ENCODE measurements at places on chromosomes 5 and 9.

DNA sequence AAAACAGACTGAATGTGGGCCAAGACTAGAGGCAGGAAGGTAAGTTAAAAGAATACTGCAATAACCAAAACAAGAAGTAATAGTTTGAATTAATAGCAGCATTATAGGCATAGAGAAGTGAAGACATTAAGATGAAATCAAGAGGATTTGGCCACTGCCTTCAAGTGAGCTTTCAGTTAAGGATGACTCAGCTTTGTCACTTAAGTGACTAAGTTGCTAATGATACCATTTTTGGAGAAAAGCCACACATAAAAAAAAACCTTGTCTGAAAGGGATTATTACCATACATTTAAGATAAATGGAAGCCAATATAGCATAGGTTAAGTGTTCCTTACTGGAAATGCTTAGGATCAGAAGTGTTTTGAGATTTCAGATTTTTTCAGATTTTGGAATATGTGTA, 57.0 kb downstream of the ECPAS start:
- DNase-seq = no peak

DNA sequence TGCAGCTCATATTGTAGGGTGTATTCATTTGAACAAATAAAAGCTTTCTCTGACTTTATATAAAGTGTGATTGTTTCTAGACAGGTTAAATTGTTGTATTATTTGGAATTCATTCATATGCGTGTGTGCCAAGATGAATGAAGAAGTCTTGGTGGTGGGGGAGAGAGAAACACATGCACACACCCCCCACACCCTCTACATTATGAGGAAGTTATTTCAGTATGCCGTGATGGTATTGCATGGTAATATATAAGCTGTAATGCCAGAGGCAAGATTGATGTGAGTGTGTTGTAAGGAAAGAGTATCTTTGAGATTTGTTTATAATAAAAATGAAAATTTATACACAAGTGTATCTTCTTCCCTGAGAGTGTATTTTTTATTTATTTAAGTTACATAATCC, 71.0 kb downstream of the IPO11 start:
- DNase-seq = no peak

GRCh38 chr5:78806544-78806943, 158.0 kb upstream of the LHFPL2 start:
- DNase-seq = no peak

GRCh38 chr5:33166522-33166921, 274.2 kb upstream of the TARS1 start:
- no peak for DNase-seq

DNA sequence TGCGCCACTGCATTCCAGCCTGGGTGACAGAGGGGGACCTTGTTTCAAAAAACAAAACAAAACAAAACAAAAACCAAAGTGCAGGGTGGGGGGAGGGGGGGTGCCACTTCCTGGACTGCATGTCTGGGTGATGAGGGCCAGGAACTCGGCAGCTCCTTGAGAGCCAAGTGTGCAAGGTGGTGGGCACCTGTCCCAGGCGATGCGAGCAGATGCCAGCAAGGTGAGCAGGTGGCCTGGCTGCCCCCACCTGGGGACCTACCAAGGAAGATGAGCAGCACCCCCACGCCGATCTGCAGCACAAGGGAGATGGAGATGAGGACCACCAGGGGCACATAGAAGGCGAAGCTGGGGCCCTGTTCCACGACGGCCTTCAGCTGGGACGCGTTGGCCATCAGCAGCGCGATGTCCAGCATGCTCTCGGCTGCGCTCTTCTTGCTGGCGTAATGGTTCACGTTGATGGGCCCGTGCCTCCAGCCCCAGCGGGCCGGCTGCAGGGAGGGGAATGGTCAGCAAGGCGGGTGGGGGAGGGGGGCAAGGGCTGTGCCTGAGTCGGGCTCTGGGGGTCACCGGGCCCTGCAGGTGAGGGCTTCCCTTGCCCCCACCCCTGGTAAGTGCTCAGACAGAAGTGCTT, 7.8 kb downstream of the NINJ1 start:
- no peak for DNase-seq

- no peak for DNase-seq
Observed at GRCh38 chr5:116013936-116014335, 18.3 kb upstream of the ARL14EPL start.

- no peak for DNase-seq
Observed at GRCh38 chr9:95360866-95361265, 43.4 kb upstream of the FANCC start.

- no peak for DNase-seq
Observed at GRCh38 chr9:107690021-107690420, 200.5 kb upstream of the KLF4 start.

DNA sequence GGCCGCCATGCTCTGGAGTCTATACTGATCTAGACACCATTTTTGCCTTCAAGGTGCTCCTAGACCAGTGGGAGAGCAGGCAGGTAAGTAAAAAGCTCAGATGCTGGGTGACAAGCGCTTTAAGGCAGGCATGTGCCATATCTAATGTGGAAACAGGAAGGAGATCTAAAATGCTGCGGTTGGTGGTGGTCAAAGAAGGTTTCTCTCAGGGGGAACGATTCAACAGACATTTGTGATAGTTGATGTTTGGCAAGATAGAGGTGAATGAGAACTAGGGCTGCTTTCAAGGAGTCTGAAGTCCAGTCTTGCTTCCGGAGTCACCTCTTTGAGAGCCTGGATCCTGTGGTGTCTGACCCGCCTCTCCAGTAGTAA, 146.2 kb upstream of the KLF4 start:
- no peak for DNase-seq

- no peak for DNase-seq
Observed at GRCh38 chr5:173474881-173475287, 141.6 kb downstream of the BOD1 start.

GRCh38 chr5:138033907-138034306, 1.0 kb upstream of the FAM13B start:
- no peak for DNase-seq

DNA sequence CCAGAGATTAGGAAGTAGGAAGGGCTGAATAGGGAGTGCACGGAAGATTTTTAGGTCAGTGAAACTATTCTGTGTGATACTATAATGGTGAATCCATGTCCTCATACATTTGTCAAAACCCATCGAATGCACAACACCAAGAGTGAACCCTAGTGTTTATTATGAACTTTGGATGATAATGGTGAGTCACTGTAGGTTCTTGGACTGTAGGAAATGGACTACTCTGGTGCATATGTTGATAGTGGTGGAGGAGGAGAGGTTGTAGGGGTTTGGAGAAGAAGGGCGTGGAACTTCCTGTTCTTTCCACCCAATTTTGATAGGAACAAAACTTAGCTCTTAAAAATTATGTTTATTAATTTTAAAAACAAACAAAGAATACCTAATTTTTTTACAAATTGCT, 14.3 kb downstream of the CTSL start:
- DNase-seq = no peak

- no peak for DNase-seq
Observed at GRCh38 chr5:135211791-135212190, 177.8 kb upstream of the PITX1 start.

GRCh38 chr5:160903551-160903950, 51.5 kb upstream of the ATP10B start:
- no peak for DNase-seq

DNA sequence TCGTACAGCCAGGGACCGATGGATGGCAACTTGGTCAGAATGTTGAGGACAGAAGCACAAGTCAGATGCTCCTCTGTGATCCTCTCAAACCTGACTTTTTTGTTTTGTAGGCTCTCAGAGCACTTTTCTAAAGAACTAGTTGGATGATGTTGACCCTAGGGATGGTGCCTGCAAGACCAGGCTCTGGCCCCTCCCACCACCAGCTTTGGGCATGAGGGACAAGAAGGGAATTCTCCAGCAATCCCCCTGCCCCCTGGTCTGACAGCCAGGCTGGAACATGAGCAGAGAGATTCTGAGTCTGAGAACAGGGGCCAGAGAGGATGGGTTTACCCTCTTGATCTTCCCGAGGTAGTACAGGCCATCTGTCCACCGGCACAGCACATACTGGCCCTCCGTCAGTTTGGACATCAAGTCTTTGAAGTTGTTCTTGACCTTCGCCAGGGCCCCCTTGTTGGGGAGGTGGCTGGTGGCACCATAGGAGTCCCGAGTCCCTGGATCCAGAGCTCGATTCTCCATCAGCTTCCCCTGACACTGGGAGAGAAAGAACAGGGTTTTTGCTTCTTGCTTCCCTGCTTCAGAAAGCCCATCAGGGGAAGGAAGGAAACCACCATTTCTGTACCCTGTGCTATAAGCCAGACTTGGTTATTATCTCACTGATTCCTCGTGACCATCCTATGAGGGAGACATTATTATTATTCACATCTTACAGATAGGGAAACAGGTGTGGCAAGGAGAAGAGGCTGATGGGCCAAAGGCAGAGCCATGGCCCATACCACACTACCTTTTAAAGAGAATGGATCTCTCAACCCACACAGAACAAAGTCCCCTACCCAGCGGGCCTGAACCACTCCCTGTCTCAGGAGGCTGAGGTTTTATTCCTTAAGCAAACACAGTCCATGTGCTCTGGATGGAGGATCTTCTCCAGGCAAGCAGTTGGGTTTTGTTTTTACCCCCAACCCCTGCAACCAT, 2.5 kb downstream of the PHF19 start:
- DNase-seq = no peak

GRCh38 chr5:9104571-9105339, 441.1 kb downstream of the SEMA5A start:
- no peak for DNase-seq

GRCh38 chr5:113692891-113693457, 179.5 kb downstream of the YTHDC2 start:
- no peak for DNase-seq

DNA sequence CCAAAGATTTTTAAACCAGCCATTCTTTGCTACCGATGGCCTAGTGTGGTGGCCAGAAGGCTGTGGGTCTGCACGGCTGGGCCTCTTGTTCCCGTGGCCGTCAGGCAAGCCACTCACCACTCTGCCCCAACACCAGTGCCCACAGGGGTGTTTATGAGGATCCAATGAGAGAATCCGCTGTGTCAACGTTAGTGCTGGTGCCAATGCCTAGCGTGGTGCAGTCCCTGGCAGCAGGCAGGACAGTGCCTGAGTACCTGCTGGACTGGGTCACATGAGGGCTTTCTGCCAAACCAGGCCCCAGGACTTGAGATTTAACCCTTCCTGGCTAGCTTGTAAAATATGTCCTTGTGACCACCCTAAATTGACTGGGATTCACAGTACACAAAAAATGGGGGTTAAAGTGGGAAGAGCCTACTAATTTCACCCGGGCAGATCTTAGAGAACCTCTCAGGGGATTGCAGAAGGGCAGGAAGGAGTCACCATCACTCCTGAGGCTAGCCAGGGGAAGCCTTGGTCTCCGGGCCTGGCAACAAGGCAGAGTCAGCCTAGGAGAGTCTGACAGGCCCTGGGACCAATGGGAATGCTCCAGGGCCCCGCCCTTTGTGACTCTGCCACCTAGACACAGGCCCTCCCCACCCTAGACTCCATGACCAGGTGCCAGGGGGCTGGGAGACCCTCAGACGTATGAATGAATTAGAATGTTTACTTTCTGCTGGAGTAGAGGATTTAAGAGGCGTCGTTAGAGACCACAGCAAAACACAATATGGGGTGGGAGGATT, 63.2 kb upstream of the FSTL4 start:
- no peak for DNase-seq

DNA sequence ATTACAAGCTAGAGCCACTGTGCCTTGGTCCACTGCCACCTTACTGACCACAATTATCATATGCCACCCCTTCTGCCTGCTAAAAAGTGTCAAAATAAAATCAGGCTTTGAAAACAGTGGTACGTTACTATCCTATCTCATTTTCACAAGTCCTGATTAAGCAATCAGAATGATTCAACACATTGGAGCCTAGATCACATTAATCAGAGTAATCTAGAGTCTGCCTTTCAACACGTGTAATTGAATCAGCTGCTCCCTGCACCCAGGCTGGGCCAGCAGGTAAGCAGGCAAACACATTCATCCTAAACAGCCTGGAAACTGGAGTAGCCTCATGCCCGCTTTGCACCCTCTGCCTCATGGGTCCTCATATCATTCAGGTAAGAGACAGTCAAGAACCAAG, 186.2 kb downstream of the DCP2 start:
- no peak for DNase-seq

DNA sequence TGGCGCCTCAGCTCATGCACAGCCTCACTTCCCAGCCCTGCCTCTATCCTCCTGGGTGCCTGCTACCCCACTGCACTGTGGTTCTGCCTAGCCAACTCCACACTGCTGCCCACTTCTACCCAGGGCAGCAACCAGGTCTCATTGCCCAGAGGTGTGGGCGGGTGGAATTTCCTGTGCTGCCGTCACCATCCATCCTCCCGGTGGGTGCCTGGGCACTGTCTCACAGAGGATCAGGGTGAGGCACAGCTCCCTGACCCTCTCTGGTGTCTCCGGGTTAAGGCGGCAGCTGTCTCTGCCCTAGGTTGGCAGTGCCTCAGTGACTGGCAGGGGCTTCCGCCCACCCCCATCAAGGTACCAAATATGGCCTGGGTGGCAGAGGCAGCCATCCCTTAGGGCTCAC, 4.3 kb upstream of the MTMR12 start:
- no peak for DNase-seq

DNA sequence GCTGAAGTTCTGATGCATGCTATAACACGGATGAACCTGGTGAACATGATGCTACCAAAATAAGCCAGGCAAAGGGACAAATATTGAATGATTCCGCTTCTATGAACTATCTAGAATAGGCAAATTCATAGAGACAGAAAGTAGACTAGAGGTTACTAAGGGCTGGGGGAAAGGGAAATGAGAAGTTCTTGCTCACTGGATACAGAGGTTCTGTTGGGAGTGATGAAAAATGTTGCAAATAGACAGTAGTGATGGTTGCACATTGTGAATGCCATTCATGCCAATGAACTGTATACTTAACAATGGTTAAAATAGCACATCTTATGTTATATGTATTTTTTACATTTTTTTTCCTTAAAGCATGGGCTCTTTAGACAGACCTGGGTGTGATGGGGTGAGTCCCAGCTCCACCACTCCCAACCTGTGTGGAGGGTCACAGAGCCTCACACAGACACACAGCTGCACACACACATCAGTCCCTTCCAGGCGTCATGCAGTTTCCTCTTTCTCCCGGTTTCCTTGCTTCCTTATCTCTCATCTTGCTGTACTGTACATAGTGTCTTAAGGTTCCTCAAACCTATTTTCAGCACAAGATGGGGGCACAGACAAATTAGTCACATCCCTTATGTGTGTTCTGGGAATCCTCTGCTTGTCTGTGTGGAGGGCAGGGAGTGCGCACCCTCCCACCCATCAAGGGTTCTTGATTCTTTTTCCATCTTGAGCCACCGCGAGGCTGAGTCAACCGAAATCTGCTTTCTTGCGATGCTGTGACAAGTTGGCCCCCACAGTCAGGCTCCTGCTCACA, 192.9 kb downstream of the CRB2 start:
- DNase-seq = no peak

- DNase-seq = no peak
Observed at GRCh38 chr9:106755736-106756135, 107.2 kb upstream of the ZNF462 start.

Measured in T follicular helper cell (primary cell).